Testis (tissue), 5 donors: ENCODE measurements at places on chromosomes 1 and 21. TPM values are rescaled to one million over a fixed set of nuclear protein-coding genes. Genes with fewer than 3 reads are reported as not detected.

The CIART gene
- total RNA-seq: 10.3 TPM

The CHIT1 gene
- total RNA-seq: 0.08 TPM

The PTGER3 gene
- total RNA-seq: 0.31 TPM

The PROK1 gene
- total RNA-seq: 70.6 TPM

The DCLRE1B gene
- total RNA-seq: 7.7 TPM

The CTXND2 gene
- total RNA-seq: 1.0 TPM

The MAP3K6 gene
- total RNA-seq: 18.8 TPM

The SPAG17 gene
- total RNA-seq: 34.6 TPM

The RSPO1 gene
- 0.16 TPM for total RNA-seq

The C8A gene
- not detected for total RNA-seq

The OLIG2 gene
- not detected for total RNA-seq

The PHF13 gene
- 88.1 TPM for total RNA-seq

The AMPD1 gene
- 0.12 TPM for total RNA-seq

The GPR52 gene
- total RNA-seq: 4.8 TPM

The TRIM58 gene
- total RNA-seq: 7.5 TPM

The GRIK1 gene
- total RNA-seq: 0.25 TPM

The RBM11 gene
- 5.1 TPM for total RNA-seq

The ELF3 gene
- total RNA-seq: 0.79 TPM

The CD5L gene
- total RNA-seq: 0.25 TPM

The HMCN1 gene
- 5.7 TPM for total RNA-seq

The RGS13 gene
- 0.25 TPM for total RNA-seq

The AADACL3 gene
- total RNA-seq: not detected

The PDE9A gene
- total RNA-seq: 6.3 TPM

The PRAMEF4 gene
- not detected for total RNA-seq

The LCE2B gene
- not detected for total RNA-seq

The PCSK9 gene
- total RNA-seq: 1.1 TPM

The CFAP107 gene
- 8.1 TPM for total RNA-seq

The KCNE2 gene
- total RNA-seq: not detected

The HLX gene
- total RNA-seq: 5.3 TPM

The SESN2 gene
- total RNA-seq: 36.7 TPM

The RIPPLY3 gene
- total RNA-seq: 0.31 TPM

The FAM131C gene
- total RNA-seq: 0.87 TPM

The S100A2 gene
- total RNA-seq: 9.6 TPM

The TOMM20 gene
- 74.7 TPM for total RNA-seq

The NID1 gene
- 36.1 TPM for total RNA-seq

The TMEM200B gene
- total RNA-seq: 41.3 TPM

The CYP4Z1 gene
- 2.4 TPM for total RNA-seq

The HHIPL2 gene
- 6.0 TPM for total RNA-seq

The GNG12 gene
- total RNA-seq: 28.1 TPM
